A549 treated with AZD2906 at 1 μM for 4 hours (cell line): ENCODE measurements at places on chromosomes 4 and X. TPM values are rescaled to one million over a fixed set of nuclear protein-coding genes. Genes with fewer than 3 reads are reported as not detected.

BMPR1B gene
- 4.3 to 8.1 TPM (median 5.9 TPM) in 5 replicates for total RNA-seq

MAGEA9B gene
- total RNA-seq = 0.06 TPM in 1 of 5 replicates, not detected in the others

FAM9B gene
- total RNA-seq = not detected in 5 replicates

SPANXC gene
- 0.45 to 0.97 TPM (median 0.46 TPM) in 3 of 5 replicates, not detected in the others for total RNA-seq

TRIM75 gene
- total RNA-seq = not detected in 5 replicates

NXF2B gene
- total RNA-seq = 0.03 TPM in 2 of 5 replicates, not detected in the others

ZNF718 gene
- 0.39 to 0.50 TPM (median 0.48 TPM) in 5 replicates for total RNA-seq

GPR173 gene
- total RNA-seq = 0.02 TPM in 4 of 5 replicates, not detected in the other

SMR3B gene
- not detected in 5 replicates for total RNA-seq

CLOCK gene
- total RNA-seq = 4.2 to 6.1 TPM (median 4.6 TPM) in 5 replicates

MAGEA12 gene
- 0.06 to 0.29 TPM (median 0.15 TPM) in 5 replicates for total RNA-seq

ANXA10 gene
- total RNA-seq = 2.2 to 2.8 TPM (median 2.6 TPM) in 5 replicates

EDA2R gene
- total RNA-seq = 10.3 to 11.9 TPM (median 11.5 TPM) in 5 replicates

CLIC2 gene
- 0.07 to 0.19 TPM (median 0.10 TPM) in 5 replicates for total RNA-seq

XG gene
- 0.02 to 0.09 TPM (median 0.06 TPM) in 4 of 5 replicates, not detected in the other for total RNA-seq

TMEM47 gene
- 1.1 to 1.6 TPM (median 1.5 TPM) in 5 replicates for total RNA-seq

USP17L18 gene
- not detected in 5 replicates for total RNA-seq

PARM1 gene
- total RNA-seq = 0.50 to 0.57 TPM (median 0.51 TPM) in 5 replicates
